ENCODE measurements at places on chromosomes 16 and 17.

DNA sequence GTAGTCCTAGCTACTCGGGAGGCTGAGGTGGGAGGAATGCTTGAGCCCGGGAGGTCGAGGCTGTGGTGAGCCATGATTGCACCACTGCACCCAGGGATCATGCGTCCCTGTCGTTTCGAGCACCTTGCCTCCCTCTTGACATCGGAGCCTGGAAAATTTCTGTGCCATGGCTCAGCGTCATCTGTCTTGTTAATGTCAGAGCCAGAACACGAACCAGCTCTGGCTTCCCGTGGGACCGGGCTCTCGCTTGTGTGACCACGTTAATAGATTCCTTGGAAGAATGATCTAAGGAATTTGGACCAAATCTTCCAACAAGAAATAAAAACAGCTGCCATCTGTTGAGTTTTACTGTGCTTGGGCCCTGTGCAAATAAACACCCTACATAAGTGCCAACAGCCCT lies 117.7 kb downstream of the ABCC1 start:
- no peak for DNase-seq

DNA sequence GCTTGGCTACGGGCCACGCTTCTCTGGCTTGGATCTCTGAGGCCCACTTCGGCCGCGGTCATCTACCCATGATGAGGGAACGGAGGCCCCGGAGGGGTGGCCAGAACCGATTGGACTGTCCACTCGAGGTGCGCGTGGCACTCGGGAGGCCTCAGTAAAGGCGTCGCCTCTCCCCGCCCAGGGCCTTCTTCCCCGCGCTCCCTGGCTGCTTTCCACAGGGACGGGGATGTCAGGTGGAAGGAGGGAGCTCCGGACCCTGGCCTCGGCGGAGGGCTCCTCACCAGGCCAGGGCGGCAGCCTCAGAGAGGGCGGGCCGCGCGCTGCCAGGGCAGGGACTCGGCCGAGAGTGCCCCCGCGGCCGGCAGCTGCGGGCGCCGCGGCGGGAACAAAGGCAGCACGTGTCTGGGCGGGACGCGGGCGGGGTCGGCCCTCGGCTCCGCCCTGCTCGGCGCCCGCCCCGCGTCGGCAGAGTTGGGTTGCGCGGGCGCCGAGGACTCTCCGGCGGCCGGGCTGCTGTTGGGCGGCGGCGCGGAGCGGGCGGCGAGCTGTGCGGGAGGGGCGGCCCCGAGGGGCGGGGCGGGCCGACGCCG lies 587 bp upstream of the CDK5R1 start:
- peak; percentile 70 for DNase-seq

DNA sequence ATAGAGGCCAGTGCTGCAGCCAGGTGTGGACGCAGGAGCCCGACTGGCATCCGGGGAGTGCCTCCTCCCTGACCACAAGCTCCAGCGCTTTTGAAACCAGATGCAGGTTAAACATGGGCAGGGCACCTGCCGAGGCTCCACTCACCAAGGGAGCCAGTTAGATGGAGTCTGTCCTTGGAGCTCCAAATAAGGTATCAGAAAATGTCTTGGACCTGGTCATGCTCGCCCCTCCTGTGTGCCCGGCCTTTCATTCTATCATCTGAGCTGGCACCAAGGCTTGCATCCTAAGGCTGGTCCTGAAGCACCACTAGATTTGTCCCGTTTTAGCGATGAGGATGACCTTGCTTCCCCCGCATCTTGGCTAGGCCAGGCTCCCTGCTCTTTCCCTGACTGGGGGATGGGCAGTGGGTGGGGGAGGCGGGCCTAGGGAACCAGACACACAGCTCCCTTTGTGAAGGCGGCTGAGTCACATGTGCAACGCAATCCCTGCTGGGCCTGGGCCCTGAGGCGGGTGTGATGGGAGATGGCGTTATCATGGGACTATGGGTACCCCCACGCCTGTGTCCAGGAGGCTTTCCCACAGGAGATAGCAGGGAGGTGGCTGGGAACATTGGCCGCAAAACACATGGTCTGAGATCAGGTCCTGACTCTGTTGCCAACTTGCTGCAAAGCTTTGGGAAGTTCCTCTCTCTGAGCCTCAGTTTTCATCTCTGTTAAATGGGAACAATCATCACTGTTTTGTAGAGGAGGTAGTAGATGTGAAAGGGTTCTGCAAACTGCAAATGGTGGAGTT lies 5.0 kb upstream of the ADGRG1 start:
- no peak for DNase-seq

GRCh38 chr16:85897382-85897781 lies 1.6 kb upstream of the IRF8 start:
- DNase-seq: no peak

GRCh38 chr17:43976963-43977837 lies 23.5 kb upstream of the PYY start:
- DNase-seq: no peak

DNA sequence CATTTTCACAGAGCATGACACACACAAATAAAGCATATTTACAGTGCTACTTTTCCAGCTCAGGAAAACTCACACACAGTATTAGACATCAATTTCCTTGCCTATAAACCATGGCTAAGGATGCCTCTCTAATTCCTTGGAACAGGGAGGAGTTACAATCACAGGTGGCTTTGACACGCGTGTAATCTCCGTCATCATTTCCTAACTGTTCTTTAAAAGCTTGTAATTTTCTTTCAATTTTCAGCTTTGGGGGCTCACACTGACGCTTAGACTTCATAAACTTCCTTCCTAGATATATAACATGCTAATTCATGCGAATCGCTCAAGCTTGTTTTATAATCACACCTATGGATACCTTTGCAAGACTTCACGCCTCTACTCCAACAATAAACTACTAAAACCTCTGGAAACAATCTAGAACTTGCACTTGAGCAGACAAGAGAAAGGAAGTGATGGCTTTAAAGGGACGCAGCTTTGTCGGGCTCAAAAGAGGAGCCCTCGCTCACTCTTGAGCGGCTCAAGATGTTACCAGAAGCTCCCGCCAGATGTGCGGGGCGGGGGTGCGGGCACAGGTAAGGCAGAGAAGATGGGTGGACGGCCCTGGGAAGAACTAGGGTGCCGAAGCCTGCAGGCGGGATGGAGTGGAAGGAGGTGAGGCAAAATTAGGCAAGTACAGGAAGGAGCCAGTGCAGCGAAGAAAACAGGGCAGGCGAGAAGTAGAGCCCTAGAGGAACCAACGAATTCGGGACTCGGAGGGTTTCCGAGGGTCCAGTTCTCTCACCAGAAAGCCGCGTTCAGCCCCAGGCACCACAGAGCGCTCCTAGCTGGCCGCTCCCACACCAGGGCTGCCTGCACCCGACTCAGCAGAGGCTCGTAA lies 631 bp downstream of the RETREG3 start:
- DNase-seq: peak; percentile 20

GRCh38 chr16:67661101-67661761 lies 471 bp downstream of the PARD6A start:
- DNase-seq: no peak

DNA sequence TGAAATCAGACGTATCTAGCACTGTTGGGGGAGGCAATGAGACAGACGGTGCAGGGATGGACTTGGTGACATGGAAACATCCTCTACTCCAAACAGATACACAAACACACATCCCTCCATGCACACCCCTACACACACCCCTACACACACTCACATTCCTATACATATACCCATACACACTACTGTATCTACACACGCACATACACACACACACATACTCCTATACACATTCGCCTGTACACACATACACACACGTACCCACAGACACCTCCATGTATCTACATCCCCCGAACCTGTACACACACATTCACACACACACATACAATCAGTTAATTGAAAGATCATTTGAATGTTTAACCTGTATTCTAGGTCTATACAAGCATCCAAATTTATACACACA lies 53.5 kb downstream of the MAF start:
- DNase-seq: no peak

GRCh38 chr16:68660359-68660795 lies 15.3 kb downstream of the CDH3 start:
- no peak for DNase-seq

DNA sequence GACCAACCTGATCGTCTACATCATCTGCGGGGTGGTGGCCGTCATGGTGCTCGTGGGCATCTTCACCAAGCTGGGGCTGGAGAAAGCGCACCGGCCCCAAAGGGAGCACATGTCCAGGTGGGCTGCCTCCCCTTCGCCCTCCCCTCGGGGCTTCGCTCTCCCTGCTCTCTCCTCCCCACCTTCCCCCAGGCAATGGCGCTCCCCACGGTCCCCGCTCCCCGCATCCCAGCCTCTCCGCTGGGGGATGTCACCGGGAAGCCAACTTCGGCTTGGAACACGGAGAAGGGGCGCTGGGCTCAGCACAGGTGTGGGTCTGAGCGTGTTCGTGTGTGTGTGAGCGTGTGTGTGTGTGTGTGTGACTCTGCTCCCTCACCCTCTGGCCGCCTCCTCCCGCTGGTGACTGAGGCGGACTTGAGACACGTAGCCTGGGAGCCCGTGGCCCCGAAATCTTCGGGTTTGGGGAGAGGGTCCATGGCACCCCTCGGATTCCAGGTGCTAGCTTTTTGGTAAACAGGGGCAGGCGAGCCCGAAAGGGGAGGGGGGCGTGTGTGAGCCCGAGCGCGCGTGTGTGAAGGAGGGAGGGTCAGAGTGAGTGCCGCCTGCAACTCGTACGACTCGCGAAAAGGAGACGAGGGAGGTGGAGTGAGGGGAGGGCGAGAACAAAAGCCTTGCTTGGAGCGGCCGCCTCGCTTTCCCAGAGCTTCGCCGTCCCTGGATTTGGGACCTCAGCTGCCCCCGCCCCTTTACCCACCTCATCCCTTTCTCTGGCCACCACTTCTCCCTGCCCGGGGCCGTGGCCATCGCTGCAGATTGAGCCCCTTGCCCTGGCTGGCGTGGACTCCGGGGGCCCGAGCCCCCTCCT lies 1.3 kb downstream of the SHISA9 start:
- DNase-seq: no peak

- no peak for DNase-seq
Observed at GRCh38 chr16:69831212-69832123, 69.3 kb downstream of the WWP2 start.

- DNase-seq: no peak
Observed at GRCh38 chr16:85475233-85475632, 137.9 kb upstream of the GSE1 start.

DNA sequence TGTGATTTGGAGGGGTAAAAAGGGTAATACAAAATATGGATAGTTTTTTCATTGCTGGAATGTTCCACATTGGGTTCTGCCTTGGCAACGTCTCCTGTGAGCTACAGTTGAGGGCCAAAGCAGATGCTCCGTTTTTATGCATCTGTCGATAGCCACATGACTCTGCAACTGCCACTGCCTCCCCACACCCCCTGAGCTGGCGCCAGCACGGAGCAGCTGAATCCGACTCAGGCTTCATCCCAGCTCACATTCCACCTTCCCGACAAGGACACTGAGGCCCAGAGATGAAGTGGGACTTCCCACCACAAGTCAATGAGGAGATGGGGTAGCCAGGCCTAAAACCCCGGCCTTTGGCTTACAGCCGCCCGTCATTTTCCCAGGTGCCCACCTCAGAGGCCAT lies 334.1 kb downstream of the CDH13 start:
- no peak for DNase-seq

DNA sequence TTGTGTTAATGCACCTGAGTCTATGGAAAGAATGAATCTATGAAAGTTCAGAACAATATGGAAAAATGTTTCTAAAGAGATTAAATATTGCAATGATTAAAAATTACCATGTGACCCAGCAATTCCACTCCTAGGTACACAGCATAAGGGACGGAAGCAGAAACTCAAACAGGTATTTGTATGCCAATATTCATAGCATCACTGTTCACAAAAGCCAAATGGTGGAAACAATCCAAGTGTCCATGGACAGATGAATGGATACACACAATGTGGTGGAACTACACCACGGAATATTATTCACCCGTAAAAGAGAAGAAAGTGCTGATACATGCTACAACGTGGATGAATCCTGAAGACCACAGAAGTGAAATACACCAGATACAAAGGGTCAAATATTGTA lies 37.7 kb downstream of the VPS53 start:
- DNase-seq: no peak

- DNase-seq: no peak
Observed at GRCh38 chr17:58184308-58184985, 8.1 kb upstream of the EPX start.

GRCh38 chr17:67055811-67056745 lies 11.7 kb downstream of the CACNG1 start:
- no peak for DNase-seq

DNA sequence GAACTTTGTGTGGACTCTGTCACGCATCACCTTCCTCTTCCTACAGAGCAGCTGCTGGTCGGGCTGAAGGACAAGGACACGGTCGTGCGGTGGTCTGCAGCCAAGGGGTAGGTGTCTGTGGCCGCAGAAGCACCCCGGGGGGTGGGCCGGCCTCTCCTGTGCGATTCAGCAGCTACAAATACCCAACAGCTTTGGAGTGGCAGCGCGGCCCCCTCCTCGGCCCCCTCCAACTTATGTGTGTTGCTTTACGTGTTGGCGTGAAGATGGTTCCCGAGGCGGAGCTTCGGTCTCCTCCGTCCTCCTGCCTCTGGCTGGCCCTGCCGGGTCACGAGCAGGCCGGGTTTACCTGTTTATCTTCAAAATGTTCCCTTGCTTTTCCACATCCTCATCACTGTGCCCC lies 32.3 kb downstream of the ZNF750 start:
- DNase-seq: no peak

DNA sequence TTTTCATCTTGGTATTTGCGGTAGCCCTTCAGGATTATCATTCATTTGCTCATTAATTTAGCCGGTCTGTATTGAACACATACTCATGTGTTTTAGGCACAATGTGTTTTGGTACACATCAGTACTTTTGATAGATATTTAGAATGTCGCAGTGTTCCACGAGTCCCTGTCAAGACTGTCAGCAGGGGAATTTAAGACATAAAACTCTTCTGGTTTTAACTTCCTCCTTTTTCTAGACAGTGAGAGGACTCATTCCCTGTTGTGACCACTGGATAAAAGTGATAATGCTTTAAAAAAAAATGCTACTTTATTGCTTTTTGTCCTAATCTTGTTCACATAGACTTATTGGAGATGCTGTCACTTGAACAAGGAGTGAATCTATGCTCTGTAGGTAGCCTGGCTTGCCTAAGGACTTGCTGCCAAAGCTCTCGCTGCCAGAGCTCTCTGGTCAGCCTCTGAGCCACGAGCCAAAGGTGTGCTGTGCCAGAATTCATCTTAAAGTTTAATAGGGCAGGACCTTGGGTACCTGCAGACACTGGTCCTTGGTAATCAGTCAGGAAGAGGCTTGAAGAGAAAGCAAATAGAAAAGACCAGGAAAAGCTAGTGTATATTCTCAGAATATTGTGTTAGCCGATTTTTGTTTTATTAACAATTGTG lies 5.4 kb downstream of the DCAF7 start:
- DNase-seq: no peak

All from CD4-positive, alpha-beta T cell treated with Interleukin-17A for 1 hour (primary cell).